ENCODE measurements at places on chromosomes 4 and X.
A peak's percentile ranks its signal among the peaks of the same experiment; 100 is the strongest.

- DNase-seq: no peak
Observed at GRCh38 chr4:85611661-85612060, 136.7 kb downstream of the ARHGAP24 start.

DNA sequence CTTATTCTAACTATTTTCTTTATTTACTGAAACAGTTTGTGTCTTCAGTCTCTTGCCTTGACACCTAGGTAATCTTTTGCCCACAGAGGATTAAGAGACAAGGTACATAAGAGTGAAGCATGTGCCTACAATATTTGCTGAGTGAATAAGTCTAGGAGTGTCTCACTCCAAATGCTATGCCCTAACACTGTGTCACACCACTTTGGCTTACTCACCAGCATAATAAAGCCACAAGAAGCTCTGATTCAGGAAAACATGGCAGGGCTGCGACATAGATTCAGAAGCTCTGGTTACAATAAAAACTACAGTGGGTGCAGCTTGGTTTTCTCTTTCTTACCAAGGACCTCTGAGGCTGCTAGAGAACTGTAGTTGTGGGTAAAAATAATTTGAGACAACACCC, 127.1 kb downstream of the RBM46 start:
- DNase-seq: no peak

DNA sequence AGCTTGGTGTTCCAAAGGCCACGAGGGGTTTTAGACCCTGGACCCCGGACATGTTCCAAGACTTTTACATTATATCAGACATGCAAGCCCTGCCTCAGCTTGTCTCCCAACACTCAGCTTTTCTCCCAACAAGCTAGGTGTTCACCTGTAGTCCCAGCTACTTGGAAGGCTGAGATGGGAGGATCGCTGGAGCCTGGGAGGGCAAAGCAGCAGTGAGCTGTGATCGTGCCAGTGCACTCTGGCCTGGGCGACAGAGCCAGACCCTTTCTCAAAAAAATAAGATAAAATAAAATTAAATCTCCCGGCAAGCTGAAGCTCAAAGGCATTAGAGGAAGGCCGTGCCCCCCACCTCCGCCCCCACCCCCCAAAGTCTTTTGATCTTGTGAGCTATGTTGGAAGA, 13.7 kb downstream of the CTAG1A start:
- DNase-seq: no peak

GRCh38 chr4:81498551-81499099, 26.9 kb upstream of the RASGEF1B start:
- DNase-seq: no peak

DNA sequence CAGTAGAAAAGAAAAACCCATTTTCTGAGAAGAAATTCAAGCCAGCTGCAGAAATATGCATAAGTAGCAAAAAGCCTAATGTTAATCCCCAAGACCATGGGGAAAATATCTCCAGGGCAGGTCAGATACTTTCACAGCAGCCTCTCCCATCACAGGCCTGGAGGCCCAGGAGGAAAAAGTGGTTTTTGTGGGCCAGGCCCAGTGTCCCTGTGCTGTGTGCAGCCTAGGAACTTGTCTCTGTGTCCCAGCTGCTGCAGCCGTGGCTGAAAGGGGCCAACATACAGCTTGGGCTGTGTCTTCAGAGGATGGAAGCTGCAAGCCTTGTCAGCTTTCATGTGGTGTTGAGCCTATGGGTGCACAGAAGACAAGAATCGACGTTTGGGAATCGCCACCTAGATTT, 581.0 kb downstream of the C4orf33 start:
- no peak for DNase-seq

- no peak for DNase-seq
Observed at GRCh38 chrX:134020910-134021309, 35.5 kb upstream of the GPC3 start.

DNA sequence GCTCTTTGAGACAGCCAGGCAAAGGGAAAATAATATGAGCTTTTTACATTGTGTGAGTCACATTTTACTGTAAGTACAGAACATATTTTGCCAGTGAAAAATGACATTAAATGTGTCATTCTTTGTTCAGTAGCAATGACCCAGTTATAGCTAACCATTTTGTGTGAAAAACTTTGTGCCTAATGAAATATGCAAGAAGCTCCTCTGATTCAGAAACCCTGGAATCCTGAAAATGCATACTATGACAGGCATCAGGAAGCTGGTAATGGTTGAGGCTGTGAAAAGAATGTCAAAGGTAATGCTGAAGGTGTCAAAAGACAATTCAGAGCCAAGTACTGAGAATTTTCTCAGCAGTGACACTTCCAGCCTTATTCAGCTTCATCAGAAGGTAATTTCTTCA, 549.5 kb upstream of the SMIM31 start:
- no peak for DNase-seq

DNA sequence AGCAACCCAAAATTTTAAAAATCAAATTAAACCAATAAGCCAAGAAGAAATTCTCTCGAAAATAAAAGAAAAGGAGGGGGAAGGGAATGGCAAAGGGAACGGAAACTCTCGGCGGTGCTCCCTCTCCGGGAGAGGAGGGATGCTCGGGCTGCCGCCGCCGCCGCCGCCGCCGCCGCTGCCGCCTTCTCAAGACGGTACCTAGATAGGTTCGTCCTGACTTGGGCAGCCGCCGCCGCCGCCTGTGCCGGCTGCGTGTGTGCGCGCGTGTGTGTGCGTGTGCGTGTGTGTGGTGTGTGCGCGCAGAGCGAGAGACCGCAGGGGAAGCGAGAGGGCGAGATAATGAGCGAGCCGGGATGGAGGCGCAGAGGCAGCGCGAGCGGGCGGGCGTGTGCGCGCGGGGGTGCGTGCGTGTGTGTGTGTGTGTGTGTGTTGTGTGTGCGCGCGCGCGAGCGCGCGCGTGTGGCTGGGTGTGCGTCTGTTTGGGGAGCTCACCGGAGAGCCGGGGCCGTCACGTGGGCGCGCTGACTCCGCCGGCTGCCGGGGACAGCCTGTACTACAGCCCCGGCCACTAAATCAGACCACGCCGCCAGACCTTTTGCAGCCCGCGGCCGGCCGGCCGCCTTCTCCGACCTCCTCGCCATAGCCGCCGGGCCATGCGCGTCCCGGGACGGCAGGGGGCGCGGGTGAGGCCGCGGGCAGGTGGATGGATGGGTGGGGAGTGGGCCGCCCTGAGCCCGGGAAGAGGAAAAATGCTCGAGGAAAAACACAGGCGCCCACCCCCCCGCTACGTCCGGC, 111.6 kb downstream of the DHX15 start:
- DNase-seq: peak; percentile 25

- DNase-seq: no peak
Observed at GRCh38 chr4:162793004-162793403, 373.7 kb downstream of the NAF1 start.

DNA sequence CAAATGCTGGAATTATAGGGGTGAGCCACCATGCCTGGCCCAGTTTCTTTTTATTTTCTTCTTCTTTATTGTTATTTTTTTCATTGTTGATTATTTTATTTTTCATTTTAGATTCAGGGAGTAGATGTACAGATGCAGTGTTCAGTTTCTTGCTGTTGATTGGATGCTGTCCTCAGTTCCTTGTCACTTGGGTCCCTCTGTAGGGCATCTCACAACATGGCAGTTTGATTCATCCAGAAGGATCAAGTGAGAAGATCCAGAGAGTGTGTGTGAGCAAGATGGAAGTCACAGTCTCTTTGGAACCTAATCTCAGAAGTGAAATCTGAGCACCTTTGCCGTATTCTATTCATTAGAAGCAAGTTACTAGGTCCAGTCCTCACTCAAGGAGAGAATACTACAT, 20.9 kb downstream of the HMGB3 start:
- no peak for DNase-seq

GRCh38 chr4:181834071-181834470, 409.1 kb upstream of the TENM3 start:
- no peak for DNase-seq

DNA sequence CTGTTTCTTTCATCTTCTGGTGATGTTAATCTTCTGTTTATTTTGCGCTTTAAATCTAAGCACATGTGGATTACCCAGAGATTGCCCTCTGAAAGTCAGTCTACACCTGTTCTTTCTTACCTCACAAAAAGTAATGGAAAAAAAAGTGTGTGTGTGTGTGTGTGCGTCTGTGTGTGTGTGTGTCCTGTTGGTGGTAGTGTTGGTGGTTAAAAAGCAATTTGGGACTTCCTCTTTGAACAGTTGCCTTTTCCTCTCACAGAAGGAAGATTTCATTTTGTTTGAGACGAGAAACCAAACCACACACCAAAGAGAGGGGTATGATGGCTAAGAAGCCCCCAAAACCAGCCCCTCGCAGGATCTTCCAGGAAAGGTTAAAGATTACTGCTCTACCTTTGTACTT, at the start of gene STAP1:
TSS of gene STAP1 (plus strand) at position 235 of the 400 bp plus-strand sequence. CDS start at position 318, 83 bp downstream.
- DNase-seq: no peak

DNA sequence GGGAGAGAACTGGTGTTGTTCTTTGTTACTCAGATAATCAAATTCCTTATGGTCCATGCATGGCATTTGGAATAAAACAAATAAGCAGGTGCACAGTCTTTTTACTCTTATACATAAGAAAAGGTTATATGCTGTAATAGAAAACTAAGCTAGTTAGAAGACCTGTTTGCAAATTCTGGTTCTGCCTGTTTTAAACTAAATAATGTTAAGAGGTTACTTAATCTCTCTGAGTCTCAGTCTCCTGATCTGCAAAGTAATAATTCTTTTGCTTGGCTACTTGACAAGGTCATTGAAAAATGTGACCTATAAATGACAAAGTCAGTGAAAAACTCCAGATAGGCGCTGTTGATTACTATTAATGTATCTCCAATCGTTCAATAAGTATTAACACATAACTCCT, 42.5 kb upstream of the ANXA3 start:
- DNase-seq: no peak

- DNase-seq: no peak
Observed at GRCh38 chrX:108025954-108026600, 18.8 kb upstream of the VSIG1 start.

GRCh38 chr4:174520660-174521059, 1.6 kb downstream of the HPGD start:
- DNase-seq: no peak

- DNase-seq: no peak
Observed at GRCh38 chr4:139933541-139933940, 220.4 kb downstream of the MAML3 start.

GRCh38 chr4:176277162-176277904, 8.3 kb upstream of the ASB5 start:
- DNase-seq: no peak

GRCh38 chr4:5204781-5205180, 153.5 kb downstream of the STK32B start:
- no peak for DNase-seq

DNA sequence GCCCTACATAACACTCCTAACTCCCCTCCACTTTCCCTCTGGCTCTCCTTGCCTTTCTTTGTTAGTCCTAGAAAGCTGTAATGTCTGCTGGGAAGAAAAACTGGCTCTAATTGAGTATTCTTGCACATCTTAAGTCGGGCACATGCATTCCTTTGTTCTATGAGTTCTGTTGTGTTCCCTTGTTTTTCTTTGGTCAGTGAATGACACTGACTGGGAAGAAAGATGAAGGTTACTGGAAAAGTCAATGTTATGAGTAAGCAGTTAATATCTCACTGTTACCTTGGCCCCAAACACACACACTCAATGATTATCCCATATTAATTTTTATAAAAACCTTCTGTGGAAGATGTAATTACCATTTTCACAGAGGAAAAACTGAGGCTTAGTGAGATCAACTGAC, 215.9 kb downstream of the SOWAHB start:
- DNase-seq: no peak

GRCh38 chr4:185587427-185588161, 52.3 kb upstream of the PDLIM3 start:
- DNase-seq: peak; percentile 71

GRCh38 chr4:88792268-88792781, 94.7 kb upstream of the NAP1L5 start:
- DNase-seq: no peak

- no peak for DNase-seq
Observed at GRCh38 chr4:127748957-127749356, 18.8 kb downstream of the SLC25A31 start.

DNA sequence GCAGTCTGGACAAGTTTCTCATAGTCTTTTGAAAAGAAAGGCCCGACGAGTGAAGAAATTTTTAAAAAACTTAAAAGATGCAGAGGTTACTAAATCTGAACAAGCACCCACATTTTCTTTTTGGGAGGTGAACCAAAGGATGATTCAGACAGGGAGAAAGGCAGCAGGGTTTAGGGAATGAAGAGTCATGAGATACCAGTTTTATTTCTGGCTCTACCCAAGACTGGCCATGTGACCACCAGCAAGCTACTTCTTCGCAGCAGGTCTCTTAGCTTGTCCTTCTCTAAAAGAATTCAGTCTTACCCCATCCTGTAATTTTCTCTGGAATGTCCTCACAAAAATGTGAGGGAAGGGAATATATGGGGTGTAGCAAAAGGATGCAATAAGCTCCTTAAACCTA, 37.6 kb downstream of the AMOT start:
- no peak for DNase-seq

- peak; percentile 63 for DNase-seq
Observed at GRCh38 chrX:18674788-18675735, 3.2 kb upstream of the RS1 start.

DNA sequence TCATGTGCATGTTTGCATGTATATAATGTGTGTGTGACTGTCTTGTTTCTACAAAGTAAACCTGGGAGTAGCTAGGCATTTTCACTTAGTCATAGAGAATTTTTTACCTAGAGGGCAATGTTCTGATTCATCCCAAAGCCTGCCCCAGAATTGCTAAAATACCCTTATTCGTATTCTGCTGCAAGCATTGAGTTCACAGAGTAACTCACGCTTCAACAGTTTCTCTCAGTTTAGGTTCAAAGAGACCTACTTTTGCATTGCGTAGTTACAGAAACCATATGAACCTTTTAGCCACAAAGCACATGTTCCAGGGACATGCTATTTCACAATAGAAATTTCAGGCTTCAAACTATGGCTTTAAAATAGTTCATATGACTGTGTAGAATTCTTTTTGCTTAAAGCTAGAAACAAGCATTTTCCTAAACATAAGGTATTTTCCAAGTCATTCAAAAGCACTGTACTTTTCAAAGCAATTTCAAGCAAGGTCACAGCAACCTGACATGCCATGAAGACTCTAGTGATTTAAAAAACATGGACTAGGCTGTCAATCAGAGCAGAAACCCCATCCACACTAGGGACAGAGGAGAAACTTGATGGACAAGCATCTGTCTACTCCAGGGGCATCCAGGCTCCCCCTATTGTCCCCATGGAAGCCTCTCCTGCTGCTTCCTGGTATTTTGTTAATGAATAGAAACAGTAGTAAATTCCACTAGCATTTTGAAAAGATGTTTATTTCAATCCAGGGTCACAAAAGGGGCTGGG, 81.5 kb upstream of the MAPK10 start:
- no peak for DNase-seq

All from stimulated activated CD4-positive, alpha-beta T cell treated with anti-CD3 and anti-CD28 coated beads, Interleukin-15, amount 100 ng/mL, for 48 hours (primary cell).